ENCODE measurements at places on chromosomes 6 and 20.

DNA sequence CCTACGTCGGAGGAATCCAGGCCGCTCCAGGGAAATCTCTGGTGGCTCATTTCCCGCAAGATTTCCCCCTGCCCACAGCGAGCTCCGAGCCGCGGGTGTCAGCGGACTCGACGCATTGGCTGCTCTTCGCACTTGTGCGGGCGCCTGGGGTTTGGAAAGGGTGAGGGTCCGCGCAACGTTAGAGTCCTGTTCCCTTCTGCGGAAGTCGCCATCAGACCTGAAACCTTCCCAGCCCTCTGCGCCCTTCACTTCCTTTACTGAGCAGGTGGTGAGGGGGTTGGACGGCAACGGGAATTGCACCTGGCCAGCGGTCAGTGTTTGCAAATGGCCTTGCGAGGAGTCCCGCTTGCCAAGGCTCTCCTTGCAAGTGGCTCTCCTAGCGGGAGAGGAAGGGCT is 8.4 kb downstream of the PAX1 start:
- no peak for DNase-seq

- DNase-seq = no peak
Observed at GRCh38 chr6:142627474-142627873, 317.5 kb downstream of the HIVEP2 start.

- DNase-seq = no peak
Observed at GRCh38 chr6:64580346-64580745, 944.7 kb downstream of the PHF3 start.

GRCh38 chr6:46993846-46994245 is 48.3 kb downstream of the ADGRF1 start:
- DNase-seq = no peak
